Stimulated activated CD8-positive, alpha-beta memory T cell treated with anti-CD3 and anti-CD28 coated beads, Interleukin-7, amount 100 ng/mL, for 4 hours (primary cell): ENCODE measurements at places on chromosomes 16 and 17.

DNA sequence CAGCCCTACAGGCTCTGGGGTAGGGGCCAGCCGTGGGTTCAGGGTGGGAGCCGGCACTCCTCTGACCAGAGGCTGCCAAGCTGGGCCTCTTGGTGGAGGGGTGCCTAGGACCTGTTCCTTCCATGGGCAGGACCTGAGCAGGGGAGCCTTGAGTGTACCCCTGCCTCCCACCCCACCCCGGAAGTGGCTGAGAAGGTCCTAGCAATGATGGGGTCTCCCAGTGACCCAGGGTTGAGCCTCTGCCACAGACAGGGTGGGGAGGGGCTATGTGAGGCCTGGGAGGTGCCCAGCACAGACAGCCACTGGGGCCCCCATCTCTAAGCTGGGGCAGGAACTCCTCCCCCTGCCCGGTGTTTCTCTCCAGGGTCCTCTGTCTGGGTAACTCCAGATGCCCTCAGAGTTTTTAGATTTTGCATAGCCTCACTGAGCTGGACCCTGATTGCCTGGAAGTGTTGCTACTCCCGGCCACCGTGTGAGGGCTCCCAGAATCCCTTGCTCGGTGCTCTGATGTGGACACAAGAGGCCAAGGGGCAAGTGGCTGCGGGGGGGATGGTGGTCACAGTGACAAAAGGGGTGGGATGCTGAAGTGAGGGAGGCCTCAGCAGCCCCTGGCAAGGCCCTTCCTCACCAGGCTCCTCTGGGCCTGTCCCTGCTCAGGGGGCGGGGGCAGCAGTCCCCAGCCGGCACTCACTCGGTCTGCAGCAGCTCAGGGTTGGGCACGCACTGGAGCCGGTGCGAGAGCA lies 6.4 kb upstream of the MTSS2 start:
- no peak for DNase-seq

GRCh38 chr17:64403881-64404460 lies 13.3 kb upstream of the PECAM1 start:
- no peak for DNase-seq

DNA sequence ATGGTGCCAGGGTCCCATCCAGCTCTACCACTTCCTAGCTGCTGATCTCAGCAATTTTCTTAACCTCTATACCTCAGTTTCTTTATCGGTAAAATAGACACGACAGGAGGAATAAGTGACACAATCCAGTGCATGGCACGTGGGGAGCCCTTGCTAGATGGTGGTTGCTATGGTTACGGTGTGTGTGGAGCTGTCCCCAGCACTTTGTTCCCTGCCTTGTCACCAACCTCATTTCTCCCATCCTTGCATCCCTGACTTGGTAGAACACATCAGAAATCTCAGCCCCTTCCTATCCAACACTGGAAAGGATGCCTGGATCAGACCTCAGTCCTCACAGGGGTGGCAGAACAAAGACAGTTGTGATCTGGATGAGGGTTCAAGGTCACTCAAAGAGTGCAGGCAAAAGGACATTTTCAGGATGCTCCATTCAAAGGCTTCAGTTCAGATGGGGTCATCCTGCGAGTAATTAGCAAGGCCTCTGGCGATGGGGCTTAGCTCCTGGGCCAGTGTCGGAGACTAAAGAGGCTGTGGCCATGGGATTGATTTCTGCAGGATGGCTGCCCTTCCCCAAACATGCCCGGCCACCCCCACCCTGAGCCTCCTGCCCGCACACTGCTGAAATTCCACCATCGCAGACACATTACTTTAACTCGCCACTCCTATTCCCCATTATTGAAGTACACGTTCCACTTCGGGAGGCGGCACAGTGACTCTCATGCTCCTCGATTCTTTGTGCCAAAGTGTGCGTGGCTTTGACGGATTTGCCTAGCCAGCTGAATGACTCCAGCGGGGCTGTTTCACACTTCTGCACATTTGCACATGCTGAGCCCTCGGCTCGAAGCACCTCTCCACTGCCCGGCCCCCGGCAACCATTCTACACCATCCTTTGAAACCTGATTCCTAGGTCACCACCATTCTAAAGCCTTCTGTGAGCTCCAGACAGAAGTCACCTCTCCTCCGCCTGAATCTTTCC lies 40.3 kb downstream of the WNT3 start:
- no peak for DNase-seq

DNA sequence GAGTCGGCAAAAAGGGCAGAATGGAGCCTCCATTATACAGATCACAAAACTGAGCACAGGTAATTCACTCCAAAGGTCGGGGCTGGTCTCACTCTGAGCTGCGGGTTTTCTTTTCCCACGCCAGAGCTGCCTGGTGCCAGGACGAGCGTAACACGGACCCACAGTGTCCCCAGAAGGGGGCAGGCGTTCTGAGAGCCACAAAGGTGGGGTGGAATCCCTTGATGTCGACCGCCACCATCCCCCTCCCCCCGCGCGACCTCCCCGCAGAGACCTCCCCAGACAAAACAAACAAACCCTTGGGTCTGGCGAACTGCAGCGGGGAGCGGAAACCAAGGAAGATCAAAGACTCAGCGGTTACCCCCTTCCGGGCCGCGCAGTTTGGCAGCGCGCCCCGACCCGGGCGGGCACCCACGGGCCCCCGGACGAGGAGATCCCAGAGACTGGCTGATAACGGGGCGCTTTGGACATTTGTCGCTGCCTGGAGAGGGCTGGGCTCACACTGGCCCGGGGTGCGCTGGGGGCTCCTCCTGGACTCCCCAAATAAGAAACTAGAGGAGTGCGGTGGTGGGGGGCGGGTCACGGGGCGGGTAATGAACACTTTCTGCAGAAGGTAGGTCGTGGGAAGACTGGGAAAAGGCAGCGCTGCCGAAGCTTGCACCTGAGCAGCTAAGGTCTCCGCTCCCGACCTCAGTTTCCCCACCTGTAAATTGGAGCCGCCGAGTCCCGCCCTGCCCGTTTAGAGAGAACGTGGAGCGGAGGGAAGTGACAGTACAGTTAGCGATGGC lies 664 bp upstream of the NKD1 start:
- DNase-seq, result peak; percentile 39

GRCh38 chr17:78805301-78805700 lies 23.2 kb upstream of the CYTH1 start:
- DNase-seq, result peak; percentile 46

DNA sequence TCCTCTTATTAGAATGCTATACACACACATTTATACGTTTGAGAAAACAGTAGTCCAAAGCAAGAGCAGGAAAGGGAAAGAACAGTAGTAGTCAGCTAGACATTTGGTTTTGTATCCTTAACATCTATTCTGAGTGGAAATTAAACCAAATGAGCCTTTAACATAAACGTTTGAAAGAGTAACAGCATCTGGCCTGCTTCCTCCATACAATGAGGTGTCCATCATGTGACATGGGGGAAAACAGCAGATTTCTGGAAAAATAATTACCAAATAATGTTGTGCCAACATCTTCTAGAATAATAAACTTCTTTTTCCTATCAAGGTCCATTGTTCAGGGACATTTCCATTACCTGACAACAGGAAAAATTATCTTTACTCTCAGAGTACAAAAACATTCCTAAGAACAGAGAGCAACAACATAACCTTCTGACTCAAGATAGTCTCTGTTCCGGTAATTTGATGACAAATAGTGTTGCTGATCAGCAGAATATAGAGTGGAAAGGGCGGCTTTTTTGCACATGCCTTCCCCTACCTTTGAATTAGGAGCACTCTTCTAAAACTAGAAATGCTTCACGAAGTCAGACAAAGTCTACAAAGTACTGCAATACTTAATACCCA lies 20.2 kb downstream of the CYTH1 start:
- DNase-seq, result no peak

DNA sequence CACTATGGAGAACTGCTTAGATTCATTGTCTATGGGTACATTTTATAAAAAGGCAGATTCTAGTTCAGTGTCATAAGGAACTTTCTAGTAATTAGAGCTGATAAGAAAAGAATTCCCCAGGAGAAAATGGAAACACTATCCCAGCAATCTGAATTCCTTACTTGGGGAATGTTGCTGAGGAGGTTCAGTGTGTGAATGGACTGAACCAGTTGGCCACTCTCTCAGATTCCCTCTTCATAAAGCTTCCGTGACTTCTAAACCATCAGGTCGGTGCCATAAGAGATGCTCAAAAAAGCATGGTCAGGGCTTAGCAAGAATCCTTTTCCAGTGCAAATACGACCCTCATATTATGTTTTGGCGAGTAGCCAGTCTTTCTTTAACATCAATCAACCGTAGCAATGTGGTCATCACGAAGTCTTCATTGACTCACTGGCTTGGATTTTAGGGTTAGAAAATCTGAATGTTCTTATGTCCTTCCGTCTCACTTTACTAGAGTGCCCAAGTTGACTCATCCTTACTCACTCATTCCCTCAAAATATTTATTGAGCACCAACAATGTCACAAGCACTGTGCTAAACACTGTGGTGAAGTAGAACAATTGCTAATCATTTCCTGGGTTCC lies 102.7 kb upstream of the HLF start:
- DNase-seq, result no peak

DNA sequence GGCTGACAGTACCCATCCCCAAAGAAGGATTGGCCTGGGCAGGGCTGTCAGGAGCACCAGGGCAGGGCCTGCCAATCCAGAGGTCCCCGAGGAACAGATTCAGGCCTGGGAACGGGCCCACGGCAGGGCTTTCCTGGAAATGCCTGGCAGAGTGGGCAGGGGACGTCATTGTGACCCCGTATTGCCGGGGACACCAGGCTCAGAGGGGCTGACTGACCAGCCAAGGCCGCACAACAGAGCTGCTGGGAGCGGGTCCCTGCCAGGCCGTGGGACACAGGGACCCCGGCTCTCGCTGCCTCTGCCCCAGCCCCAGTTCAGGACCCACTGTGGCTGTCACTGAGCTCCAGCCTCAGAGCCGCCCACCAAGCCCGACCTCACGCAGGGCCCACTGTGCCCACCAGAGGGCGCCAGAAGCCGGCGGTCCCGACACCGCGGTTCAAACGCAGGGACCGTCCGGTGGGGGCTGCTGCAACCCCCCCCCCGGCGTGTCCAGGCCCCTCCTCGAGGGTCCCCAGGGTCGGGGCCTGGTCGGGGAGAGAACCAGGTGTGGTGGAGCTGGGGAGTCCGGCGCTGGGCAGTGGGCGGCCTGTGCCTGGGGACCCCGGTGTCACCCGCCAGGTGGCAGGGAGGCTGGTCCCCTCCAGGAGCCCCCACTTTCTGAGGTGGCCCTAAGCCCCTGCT lies 15.2 kb upstream of the SSTR5 start:
- DNase-seq, result peak; percentile 13

- DNase-seq, result peak; percentile 76
Measured at GRCh38 chr16:3021449-3022207, 1.5 kb downstream of the TNFRSF12A start.

DNA sequence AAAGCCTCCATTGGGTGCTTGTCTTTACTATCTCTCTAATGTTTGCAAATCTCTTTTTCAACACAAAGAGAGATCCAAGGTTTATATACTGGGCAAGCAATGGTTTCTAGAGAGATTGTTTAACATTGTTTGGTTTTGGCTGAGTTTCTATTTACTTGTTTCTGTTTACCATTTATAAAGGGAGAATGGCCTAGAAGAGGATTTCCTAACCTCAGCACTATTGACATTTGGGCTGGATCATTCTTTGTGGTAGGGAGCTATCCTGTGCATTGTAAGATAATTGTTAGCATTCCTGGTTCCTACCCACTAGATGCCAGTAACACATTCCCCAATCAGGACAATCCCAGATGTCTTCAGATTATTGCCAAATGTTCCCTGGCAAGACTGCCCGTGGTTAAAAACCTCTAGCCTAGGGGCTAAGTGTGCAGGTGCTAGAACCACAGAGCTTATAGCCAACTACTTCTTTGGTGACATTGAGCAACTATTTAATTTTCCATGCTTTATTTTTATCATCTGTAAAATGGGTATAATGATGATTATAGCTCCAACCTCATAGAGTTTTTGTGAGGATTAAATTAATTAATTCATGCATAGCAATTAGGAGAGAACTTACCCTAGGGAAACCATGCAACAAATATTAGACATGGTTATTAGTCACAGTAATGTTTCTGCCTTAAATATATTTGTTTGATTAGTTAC lies 413.9 kb upstream of the MAF start:
- DNase-seq, result no peak
